ENCODE measurements at places on chromosomes 7 and 10.

GRCh38 chr10:101227429-101228152, 1.7 kb downstream of the LBX1 start:
- no peak for DNase-seq

GRCh38 chr10:77513781-77514331, 123.8 kb downstream of the KCNMA1 start:
- DNase-seq: no peak

- no peak for DNase-seq
These were observed 239.1 kb upstream of the KAT6B start for GRCh38 chr10:74587109-74587854.

DNA sequence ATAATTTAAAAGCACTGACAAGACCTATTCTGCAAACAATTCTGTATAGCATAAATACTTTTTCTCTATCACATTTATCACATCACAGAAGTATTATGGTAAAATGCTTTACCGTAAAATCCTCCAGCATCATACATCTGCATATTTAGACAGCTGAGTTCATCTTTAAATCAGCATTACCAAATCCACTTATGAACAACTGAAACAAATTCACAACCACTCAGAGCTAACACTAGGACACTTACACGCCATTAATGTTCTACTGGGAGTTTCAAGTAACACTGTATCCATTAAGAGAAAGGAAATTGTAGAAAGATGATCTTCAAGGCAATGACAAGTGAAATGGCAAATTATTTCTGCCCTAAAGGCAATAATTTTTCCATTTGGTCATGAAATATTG, 105.7 kb upstream of the DKK1 start:
- DNase-seq: no peak

- no peak for DNase-seq
These were observed 13.2 kb downstream of the HDAC9 start for GRCh38 chr7:18508443-18509427.

DNA sequence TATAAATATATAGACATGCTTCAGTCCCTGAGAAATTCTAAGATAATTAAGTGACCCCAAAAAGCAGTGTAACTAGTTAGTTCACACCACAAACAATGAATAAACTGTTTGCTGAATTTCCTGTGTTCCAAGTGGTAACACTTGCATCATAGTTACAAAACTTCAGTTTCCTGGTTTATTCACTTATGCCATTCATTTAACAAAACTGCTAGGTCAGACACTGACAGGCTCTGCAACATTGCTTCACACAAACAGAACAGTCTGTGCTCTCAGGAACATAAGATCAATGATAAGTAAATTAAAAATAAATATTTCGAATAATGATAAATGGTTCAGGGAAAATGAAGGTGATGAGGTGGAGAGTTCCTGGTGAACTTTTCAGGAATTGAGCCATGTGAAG, 133.3 kb upstream of the NAMPT start:
- DNase-seq: no peak

GRCh38 chr10:6296828-6297251, 94.1 kb downstream of the PFKFB3 start:
- no peak for DNase-seq

- no peak for DNase-seq
These were observed 1.5 kb downstream of the PTPN12 start for GRCh38 chr7:77538281-77539212.

DNA sequence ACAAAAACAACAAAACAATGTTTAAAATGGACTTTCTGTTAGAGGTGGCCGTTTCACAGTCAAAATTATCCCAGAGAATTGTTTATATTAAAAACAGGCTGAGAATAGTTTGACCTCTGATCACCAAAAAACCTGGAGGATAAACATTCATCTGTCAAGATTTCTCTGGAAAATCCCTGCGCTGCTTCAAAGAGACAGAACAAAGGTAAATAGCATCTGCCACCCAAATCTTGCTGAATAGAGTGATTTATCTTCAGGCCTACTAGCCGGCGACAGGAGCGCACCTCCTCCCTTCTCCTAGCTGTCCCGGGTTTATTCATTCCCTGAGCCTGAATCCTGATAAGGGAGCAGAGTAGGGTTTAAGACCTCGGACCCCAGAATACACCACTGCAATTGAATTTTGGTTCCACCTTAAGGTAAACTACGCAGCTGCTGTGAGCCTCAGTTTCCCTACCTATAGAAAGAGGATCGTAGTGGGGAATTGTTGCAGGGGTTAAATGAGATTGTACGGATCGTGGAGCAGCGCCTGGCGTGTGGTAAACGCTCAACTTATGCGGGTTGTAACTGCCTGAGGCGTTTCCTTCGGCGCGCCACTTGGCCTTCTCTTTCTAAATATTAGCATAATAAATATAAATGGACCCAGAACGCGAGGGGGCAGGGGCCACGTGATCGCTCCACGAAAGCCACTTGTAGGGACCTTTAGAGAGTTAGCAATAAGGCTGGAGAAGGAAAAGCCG, 498 bp upstream of the ST7 start:
- no peak for DNase-seq

- no peak for DNase-seq
These were observed 173.8 kb downstream of the TRIL start for GRCh38 chr7:28784171-28784902.

GRCh38 chr10:35466170-35466569, 129.9 kb downstream of the CCNY start:
- DNase-seq: no peak

DNA sequence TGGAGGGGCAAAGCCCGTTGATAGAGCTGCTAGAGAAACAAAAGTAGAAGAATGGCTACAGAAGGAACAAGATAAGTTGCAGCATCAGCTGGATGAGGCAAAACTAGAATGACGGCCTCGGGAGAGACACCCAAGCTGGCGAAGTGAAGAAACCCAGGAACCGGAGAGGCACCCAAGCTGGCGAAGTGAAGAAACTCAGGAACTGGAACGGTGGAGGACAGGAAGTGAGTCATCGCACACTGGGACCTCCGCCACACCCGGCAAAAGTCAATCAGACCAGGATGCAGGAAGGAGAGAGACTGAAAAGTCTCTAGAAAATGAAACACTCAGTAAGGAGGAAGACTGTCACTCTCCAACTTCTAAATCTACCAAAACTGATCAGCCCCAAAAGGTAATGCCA, 133.0 kb upstream of the NEBL start:
- DNase-seq: no peak

DNA sequence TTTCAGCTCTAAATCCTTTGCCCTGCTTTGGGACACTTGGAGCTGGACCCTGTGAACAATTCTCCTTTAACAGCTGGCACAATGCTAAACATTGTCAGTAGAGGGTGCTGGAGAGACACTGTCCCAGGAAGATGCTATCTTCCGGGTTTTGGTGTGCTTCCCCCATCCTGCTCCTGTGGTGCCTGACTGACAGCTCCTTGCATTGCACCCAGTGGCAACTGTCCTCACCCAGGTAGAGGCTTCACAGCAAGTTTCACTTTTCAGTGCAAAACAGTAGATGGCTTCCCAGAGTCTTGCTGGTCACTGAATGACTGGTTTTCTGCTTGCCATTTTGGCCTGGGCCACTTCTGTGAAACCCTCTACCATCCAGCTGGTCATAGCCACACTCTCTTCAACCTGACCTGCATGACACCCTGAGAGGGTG, 77.3 kb downstream of the CDC14C start:
- DNase-seq: no peak

DNA sequence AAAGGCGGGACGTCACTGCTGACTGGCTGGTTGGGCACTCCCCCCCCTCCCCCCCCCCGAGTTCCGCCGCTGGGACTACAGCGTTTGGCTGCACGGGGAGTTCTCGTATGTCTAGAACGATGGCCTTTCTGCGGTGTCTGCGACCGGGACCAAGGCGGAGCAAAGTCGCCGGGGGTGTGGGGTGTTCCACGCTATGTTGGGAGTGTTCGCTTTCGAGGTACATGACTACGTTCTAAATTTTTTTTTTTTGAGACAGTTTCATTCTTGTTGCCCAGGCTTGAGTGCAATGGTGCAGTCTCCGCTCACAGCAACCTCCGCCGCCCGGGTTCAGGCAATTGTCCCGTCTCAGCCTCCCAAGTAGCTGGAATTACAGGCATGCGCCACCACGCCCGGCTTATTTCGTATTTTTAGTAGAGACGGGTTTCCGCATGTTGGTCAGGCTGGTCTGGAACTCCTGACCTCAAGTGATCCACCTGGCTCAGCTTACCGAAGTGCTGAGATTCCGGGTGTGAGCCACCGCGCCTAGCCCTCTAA, 573 bp upstream of the IDI1 start:
- no peak for DNase-seq

GRCh38 chr7:65809259-65809981, 63.5 kb upstream of the VKORC1L1 start:
- no peak for DNase-seq

- DNase-seq: no peak
These were observed 99.8 kb downstream of the GSAP start for GRCh38 chr7:77316219-77316978.

GRCh38 chr7:90592033-90592432, 4.1 kb upstream of the CDK14 start:
- no peak for DNase-seq

DNA sequence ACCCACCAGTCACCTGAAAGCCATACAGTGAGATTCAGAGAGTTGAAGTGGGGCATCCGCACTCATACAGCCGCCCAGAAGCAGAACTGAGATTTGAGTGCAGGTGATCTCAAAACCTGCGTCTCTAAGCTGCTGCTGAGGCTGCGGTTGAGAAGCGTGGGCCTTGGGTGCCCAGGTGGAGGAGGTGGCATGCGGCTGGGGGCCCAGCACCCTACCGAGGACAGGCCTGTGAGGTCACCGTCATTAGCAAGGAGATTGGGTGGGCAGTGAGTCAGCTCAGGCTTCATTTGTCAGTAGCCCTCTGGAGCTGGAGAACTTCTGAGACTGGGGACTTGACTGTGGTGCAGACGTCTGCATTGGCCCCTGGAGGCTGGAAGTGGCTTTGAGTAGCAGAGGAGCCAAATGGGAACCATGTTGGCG, 29.8 kb downstream of the ZMIZ1 start:
- no peak for DNase-seq

DNA sequence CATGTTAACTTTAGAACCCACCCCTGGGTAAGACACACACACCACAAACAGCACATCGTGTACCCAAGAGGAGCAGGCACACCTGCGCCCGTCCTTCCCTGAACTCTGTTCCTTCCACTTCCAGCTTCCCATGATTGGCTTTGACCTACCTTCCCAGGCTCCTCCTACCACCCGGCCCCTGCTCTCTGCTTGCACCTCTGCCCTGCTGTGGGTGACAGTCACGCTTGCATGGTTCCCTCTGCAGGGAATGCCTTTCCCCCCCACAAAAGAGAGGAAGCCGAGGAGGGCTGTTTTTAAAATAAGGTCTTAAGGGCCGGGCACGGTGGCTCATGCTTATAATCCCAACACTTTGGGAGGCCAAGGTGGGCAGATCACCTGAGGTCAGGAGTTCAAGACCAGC, 16.4 kb downstream of the SFXN4 start:
- DNase-seq: no peak

DNA sequence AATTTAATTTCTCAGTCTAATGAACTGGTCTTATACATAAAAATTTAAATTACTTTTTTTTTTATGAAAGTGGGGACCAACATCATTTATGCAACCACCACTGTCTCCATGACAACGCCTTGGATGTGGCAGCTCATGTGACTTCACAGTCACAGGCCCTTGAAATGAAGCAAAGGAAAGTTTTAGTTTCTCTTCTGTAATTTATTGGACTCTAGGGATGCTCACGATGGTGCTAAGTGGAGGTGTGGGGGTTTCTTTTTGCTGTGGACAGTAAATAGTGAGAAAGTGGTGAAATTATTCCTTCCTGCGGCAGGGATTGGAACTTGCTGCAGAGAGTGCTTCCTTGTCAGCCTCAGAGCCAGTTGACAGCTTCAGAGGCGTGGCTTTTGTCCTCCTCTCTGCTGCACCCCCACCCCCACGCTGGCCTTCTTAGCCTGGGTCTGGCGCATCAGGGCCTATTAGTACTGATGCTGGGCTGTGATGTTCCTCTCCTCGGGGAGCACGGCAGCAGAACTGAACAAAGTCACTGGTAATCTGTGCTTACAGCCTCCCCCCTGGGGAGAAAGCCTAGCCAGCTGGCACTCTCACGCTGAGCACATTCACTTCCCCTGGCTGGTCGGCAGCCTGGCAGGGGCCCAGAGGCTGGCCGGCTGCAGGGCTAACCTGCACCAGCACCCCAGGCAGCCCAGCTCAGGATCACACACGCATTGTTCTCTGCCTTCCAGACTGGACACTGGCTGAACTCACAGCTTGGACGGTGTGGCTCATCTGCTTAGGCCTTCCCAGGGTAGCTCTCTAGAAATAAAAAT, 517.5 kb upstream of the GALNT17 start:
- DNase-seq: no peak

DNA sequence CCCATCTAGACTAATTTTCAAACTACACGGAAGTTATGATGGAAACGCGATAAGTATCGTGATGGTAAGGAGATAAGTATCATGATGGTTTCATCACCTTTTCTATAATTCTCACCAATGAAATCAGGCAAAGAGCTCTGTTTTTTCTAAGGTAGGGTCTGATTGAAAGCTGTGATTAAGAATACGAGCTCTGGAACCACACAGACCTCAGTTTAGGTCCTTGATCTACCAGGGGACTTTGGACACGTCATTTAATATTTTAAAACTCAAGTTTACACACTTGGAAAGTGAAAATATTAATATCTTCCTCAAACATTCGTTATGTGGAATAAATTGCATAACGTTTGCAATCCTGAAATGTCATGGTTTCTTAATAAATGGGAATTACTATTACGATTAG, 538.2 kb upstream of the CELF2 start:
- DNase-seq: no peak

DNA sequence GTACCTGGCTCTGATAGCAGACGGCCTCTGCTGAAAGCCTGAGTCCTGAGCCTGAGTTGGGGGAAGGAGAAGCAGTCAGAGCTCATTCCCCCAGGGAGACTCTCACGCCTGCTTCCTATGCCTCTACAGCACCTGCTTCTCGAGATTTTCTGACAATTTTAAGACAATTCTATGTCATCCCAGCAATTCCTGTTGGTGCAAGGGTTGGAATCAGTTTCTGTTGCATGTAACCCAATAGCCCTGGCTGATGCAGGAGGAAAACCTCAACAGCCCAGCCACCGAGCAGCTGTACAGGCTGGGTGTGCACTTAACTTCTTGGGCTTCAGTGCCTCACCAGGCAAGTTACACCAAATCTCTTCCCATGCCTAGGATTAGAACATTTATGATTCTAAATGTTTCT, 134.7 kb downstream of the GLI3 start:
- no peak for DNase-seq

DNA sequence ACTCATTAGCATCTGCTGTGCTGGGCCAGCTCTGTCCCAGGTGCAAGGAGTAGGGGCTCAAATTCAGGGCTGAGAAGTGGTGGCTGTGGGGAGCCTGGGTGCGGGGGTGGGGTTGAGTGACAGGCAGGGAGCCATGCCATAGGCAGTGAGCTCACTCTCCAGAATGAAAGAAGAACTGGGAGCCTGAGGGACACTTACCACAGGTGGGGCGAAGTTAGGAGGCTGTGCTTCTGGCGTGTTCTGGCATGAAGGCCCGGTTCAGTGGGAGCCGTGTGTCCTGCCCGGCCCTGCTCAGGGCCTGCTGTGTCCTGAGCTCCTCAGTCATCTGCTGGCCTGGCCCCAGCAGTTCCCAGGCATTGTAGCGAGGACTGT, 62.5 kb downstream of the MKI67 start:
- DNase-seq: peak; percentile 37
